ENCODE measurements at places on chromosomes 5 and 9. TPM values are rescaled to one million over a fixed set of nuclear protein-coding genes. Genes with fewer than 3 reads are reported as not detected.

The IFNK gene
- not detected for polyA plus RNA-seq

The TNFSF15 gene
- polyA plus RNA-seq: 0.02 TPM

The GPRIN1 gene
- 0.23 TPM for polyA plus RNA-seq

The GLRA1 gene
- not detected for polyA plus RNA-seq

The SLC6A19 gene
- not detected for polyA plus RNA-seq

The SLC27A6 gene
- 27.8 TPM for polyA plus RNA-seq

The CHMP5 gene
- polyA plus RNA-seq: 56.7 TPM

The GGTA1 gene
- polyA plus RNA-seq: 42.5 TPM

The CATSPER3 gene
- polyA plus RNA-seq: 0.48 TPM

The PKD2L2 gene
- polyA plus RNA-seq: 0.18 TPM

The APBA1 gene
- 3.5 TPM for polyA plus RNA-seq

All from right cardiac atrium (tissue), 5 donors.